ENCODE measurements at places on chromosomes 4 and X.

DNA sequence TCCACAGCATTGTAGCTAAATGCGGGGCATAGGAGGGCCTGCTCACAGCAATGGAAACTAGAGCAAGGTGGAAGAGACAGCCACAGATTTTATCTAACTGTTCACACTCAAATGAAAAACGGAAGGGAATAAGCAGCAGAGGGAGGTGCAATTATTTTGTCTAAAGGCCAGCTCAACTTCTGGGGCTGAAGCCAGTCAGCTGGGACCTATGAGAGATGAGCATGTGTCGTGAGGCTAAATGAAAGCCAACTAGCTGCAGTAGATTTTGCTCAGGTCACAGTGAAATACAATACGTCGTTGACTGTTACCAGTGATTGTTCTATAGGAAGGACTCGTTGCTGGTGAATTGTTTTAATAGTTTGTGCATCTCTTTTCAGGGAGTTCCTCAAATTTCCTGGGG lies 26.4 kb upstream of the FGFBP2 start:
- no peak for DNase-seq

- no peak for DNase-seq
These were observed 141.1 kb upstream of the HHIP start for GRCh38 chr4:144504883-144505282.

GRCh38 chr4:75831856-75832405 lies 70.3 kb downstream of the PPEF2 start:
- DNase-seq, result no peak

DNA sequence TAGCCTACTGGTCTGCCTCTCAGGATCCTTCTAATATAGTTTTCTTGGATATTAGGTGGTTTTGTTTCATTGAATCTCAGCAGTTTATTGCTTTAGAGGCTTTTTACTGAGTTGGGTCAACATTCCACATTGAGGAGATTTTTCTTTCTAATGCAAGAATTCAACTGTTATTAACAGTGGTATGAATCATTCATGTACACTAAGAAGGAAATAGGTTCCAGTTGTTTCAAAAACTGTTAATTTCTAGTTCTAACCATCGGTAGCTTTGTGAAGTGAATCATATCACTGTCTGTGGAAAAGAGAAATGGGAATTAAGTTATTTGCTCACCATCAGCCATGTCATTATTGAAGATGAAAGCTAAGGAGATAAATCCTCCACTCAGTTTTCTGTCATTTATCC lies 331.5 kb downstream of the RPA4 start:
- no peak for DNase-seq

GRCh38 chr4:87745064-87745807 lies 54.1 kb upstream of the IBSP start:
- DNase-seq, result no peak

DNA sequence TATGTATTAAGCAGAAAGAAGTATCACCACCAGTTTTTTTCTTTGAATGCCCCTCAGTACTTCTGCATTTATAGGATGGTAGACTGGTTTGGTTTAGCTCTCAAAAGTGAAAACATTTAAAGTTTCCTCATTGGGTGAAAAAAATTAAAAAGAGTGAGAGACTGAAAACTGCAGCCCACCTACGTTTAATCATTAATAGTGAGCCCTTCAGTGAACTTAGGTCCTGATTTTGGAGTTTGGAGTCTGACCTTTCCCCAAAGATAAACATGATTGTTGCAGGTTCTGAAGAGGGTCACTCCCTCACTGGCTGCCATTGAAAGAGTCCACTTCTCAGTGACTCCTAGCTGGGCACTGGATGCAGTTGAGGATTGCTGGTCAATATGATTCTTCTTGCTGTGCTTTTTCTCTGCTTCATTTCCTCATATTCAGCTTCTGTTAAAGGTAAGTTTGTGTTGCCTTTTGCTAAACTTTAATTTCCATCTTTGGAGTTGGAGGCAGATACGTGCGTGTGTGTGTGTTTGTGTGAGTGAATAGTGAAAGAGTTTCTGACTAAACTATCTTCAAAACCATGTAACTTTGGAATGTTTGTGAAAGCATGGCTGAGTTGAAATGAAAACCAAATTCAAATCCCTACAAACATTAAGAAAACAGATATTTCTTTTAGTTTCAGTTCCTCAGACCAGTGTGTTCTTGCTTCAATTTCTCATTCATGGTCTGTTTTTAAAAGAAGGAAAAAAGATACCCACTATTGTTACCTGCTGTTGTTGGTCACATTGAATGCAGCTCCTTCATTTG lies at the start of gene MTTP:
Gene MTTP (plus strand): TSS at position 295 of the 795 bp plus-strand sequence. CDS start 86 bp downstream, at position 381.
- DNase-seq, result no peak

- DNase-seq, result no peak
These were observed 1443.4 kb upstream of the TENM3 start for GRCh38 chr4:180799798-180800197.

GRCh38 chrX:153934148-153934761 lies 582 bp downstream of the NAA10 start:
- no peak for DNase-seq

DNA sequence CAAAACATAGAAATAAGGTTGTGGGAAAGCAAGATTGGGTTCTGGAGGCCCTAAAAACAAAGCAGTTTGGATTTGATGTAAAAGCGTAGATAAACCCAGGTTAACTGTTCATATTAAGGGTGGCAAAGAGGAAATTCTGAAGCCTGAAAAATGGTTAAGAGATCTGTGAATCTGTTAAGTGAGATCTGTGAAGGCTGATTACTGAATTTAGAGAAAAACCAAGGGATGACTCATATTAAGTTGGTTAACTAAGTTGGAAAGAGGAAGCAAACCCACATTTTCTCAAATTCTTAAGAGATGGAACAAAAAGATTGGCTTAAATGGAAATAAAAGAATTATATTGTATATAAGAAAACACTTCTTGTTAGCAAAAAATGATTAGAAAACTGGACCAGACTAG lies 22.8 kb downstream of the GPAT3 start:
- no peak for DNase-seq

DNA sequence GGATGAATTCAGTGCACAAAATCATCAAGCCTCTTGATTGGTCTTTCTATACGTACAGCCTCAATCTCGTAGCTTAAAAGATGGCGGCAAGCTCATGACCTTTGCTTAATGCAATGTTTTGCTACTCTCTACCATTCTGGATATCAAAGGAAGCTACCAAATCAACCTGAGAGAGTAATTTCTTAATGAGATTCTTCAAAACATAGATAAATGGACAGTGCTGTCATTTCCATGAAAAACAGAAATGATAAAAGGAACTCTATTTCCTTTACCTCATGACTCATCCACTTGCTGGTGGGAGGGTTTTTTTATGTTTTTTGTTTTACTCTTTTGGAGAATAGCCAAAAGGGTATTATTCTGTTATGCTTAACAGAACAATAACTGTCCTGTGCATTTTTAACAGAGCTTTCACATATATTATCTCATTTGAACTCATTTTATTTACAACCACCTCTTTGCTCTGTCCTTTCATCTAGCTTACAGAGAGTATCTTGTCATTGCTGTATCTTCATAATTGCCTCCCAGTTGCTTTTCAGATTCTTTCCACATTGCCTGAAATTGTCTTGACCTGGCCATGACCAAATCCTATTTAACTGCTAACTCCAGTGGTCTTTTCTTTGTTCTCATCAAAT lies 138.6 kb upstream of the GPR101 start:
- no peak for DNase-seq

- no peak for DNase-seq
These were observed 7.0 kb downstream of the PNMA3 start for GRCh38 chrX:153063315-153063714.

- no peak for DNase-seq
These were observed 184.4 kb downstream of the GABRB1 start for GRCh38 chr4:47215759-47216158.

- no peak for DNase-seq
These were observed 78.7 kb upstream of the DCLK2 start for GRCh38 chr4:149999485-150000074.

Measured in T1000 (cell line).